ENCODE measurements at places on chromosomes 5 and 9.

- no peaks in the 10 kb centered on the region for H3K4me1 ChIP-seq
- H3K36me3 ChIP-seq = no peaks in the 10 kb centered on the region
- DNase-seq = no peak
- H3K27ac ChIP-seq = no peak overlapping the region
- no peak overlapping the region for H3K4me3 ChIP-seq
These were observed 39.8 kb upstream of the ACO1 start for GRCh38 chr9:32344551-32345182.

DNA sequence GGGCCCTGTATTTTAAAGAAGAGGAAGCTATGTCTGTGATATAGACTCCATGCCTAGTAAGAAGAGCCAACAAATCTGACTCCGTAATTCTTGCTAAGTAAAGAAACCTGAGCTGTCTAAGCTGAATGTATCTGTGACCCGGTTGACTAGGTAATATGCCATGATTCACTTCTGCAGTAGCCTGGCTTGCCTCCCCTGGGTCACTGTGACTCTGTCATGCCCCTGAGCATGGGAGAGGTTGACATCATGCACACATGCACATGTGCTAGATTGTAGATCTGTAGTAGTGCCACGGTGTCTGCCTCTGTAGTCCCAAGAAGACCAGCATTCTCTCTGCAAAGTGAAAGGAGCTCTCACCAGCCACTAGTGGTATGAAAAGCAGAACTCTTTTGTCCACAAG, 9.1 kb downstream of the SLC22A5 start:
- H3K36me3 ChIP-seq = no peaks in the 10 kb centered on the region
- no peaks in the 10 kb centered on the region for H3K27me3 ChIP-seq
- no peak for DNase-seq
- H3K27ac ChIP-seq = no peak overlapping the region

DNA sequence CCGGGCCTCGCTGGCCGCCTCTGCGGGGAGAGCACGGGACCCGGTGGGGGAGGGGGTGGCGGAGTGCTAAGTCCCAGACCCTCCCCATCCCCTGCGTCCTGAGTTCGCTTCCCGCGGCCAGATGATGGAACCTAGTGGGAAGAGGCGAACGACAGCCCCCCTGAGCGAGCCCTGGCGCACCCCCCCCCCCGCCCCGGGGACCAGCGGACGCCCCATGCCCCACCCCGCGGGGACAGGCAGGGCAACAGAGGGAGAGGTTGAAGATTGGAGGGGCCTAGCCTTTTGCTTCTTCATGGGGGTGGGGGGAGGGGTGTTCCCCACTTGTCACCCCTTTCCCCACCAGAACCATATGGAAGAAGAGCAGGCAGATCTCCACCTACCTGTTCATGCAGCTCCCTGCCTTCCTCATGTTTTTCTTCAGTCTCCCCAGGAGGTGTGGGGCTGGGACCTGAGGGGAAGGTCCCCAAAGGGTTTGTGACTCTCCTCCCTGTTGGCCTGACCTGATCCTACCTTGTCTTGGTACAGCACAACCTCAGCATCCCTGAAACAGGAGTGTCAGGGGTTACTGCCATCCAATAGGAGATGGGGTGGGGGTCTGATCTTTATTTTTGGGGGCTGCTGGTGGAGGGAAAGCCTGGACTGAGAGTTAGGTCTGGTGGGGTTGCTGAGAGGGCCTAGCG, 485 bp downstream of the FAM53C start:
- no peak for DNase-seq
- peaks cover 15% of the 10 kb centered on the region for H3K36me3 ChIP-seq
- H3K27me3 ChIP-seq = no peaks in the 10 kb centered on the region
- peak overlapping the region; percentile 85 for H3K27ac ChIP-seq

- no peaks in the 10 kb centered on the region for H3K4me1 ChIP-seq
- H3K36me3 ChIP-seq = no peaks in the 10 kb centered on the region
- H3K27ac ChIP-seq = no peak overlapping the region
- peaks cover under 1% of the 10 kb centered on the region for H3K27me3 ChIP-seq
- no peak overlapping the region for H3K4me3 ChIP-seq
- no peak for DNase-seq
These were observed 29.4 kb upstream of the KCNN2 start for GRCh38 chr5:114332493-114332892.

GRCh38 chr9:137945581-137945980, 68.0 kb downstream of the CACNA1B start:
- no peak overlapping the region for H3K4me3 ChIP-seq
- no peaks in the 10 kb centered on the region for H3K27me3 ChIP-seq
- H3K4me1 ChIP-seq = no peaks in the 10 kb centered on the region
- H3K36me3 ChIP-seq = no peaks in the 10 kb centered on the region
- H3K27ac ChIP-seq = no peak overlapping the region
- no peak for DNase-seq

DNA sequence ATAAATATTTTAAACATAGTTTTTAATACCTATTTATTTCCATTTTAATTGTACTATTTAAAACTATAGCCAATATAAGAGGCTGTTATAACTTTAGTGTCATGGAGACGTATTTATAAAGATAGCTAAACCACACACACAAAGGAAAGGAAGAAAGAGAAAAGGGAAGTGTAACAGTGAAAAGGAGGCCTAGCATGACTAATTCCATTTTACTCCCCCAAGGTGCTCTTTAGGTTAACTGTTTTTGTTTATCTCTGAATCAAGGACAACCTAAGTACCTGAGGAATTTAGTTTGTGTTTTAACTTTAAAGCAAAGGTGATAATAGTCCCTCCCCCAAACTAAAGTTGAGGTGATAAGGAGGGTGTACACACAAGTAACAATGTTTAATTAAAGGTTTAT, 1188.9 kb upstream of the C9orf72 start:
- H3K27ac ChIP-seq = no peak overlapping the region
- H3K27me3 ChIP-seq = no peaks in the 10 kb centered on the region
- H3K4me1 ChIP-seq = no peaks in the 10 kb centered on the region
- H3K36me3 ChIP-seq = no peaks in the 10 kb centered on the region
- H3K4me3 ChIP-seq = no peak overlapping the region

- DNase-seq = no peak
- no peak overlapping the region for H3K4me3 ChIP-seq
- H3K27ac ChIP-seq = no peak overlapping the region
- H3K27me3 ChIP-seq = peaks cover 14% of the 10 kb centered on the region
- H3K36me3 ChIP-seq = no peaks in the 10 kb centered on the region
- no peaks in the 10 kb centered on the region for H3K4me1 ChIP-seq
These were observed 13.9 kb upstream of the KIF12 start for GRCh38 chr9:114112778-114113584.

DNA sequence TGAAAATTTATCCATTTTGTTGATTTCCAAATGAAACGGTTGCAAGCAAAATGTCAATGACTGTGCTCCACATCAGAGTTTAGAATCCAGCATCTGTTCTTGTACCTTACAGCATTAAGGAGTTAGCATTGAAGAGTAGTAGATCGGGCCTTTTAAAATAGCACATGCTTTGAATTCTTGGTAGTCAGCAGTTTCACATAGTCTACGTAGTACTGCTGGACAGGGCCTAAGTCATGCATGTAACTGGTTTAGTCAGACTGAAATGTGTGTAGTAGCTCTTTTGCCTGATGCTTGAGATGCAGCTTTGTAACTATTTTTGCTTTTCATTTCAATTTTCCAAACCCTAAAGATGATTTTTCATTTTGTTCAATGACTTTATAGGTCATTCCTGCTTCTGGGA, 19.8 kb downstream of the LECT2 start:
- H3K36me3 ChIP-seq = no peaks in the 10 kb centered on the region
- H3K27ac ChIP-seq = no peak overlapping the region
- peaks cover 61% of the 10 kb centered on the region for H3K27me3 ChIP-seq
- no peak overlapping the region for H3K4me3 ChIP-seq
- H3K4me1 ChIP-seq = no peaks in the 10 kb centered on the region

GRCh38 chr5:104569621-104570020, 1007.0 kb upstream of the NUDT12 start:
- H3K4me1 ChIP-seq = no peaks in the 10 kb centered on the region
- no peak overlapping the region for H3K4me3 ChIP-seq
- no peak overlapping the region for H3K27ac ChIP-seq

DNA sequence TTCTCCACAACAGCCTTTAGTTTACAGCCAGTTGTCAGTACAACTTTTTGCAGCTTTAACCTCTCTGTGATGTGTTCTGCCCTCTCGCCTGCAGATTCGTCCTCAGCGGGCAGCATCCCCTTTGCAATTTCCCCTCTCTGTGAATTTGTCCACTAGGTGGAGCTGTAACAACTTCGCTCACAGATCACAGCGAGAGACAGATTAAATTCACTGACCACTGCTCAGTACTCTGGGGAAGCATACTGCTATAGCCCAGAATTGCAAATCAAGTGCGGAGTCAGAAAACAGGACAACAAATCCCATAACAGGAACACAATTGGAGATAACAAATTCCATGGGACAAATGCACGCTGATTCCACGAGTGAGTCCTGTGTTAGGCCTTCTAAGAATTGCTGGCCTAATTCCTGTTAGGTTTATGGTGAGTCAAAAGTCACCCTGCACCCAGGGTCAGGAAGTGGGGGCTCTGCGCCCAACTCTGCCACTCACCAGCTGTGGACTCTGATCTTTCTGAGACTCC, 2124.9 kb downstream of the MAT2B start:
- H3K4me1 ChIP-seq = no peaks in the 10 kb centered on the region
- DNase-seq = no peak
- H3K27ac ChIP-seq = no peak overlapping the region
- H3K4me3 ChIP-seq = no peak overlapping the region

GRCh38 chr9:116060631-116061030, 93.0 kb upstream of the PAPPA start:
- no peaks in the 10 kb centered on the region for H3K36me3 ChIP-seq
- H3K4me1 ChIP-seq = no peaks in the 10 kb centered on the region
- no peaks in the 10 kb centered on the region for H3K27me3 ChIP-seq
- H3K27ac ChIP-seq = no peak overlapping the region

DNA sequence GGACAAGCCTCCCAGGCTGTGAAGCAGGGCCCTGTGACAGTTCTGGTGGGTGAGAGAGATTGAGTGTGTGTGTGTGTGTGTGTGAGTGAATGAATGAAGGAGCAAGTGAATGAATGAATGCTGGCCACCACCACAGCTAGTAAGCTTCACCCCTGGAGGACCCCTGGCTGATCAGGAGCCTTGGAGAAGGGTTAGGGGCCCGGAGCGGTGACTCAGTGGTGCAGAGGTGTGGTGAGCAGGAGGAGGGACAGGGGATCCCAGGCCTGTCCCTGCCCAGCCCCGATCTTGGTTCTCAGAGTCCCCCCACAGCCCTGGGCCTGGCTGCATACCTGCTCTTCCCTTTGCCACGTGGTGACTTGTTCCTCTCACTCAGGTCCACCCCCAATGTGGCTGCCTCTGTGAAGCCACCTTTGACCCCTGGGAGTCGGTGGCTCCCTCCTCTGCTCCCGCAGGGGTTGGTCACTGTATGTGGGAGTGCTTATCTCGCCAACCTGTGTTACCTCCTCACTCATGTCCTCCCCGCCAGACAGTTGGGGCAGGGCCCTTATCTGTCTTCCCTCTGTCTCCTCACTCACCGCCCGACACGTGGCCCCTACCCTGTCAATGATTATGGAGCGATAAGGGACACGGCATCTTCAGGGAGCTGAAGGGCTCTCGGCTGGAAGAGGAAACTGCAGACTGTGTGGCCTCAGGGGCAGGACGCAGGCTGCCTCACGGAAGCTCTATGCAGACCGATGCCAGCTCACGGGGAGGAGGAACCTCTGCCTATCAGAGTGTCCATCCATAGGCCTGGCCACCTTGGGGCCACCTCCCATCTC, 99.9 kb upstream of the PITX1 start:
- peaks cover 11% of the 10 kb centered on the region for H3K4me1 ChIP-seq
- no peak overlapping the region for H3K4me3 ChIP-seq
- H3K27ac ChIP-seq = no peak overlapping the region
- H3K36me3 ChIP-seq = no peaks in the 10 kb centered on the region
- no peak for DNase-seq

GRCh38 chr9:137456864-137457405, 2.2 kb downstream of the NSMF start:
- H3K4me3 ChIP-seq = no peak overlapping the region
- peak overlapping the region; percentile 81 for H3K27ac ChIP-seq
- peaks cover 40% of the 10 kb centered on the region for H3K36me3 ChIP-seq
- no peaks in the 10 kb centered on the region for H3K27me3 ChIP-seq
- H3K4me1 ChIP-seq = peaks cover 27% of the 10 kb centered on the region
- no peak for DNase-seq

- H3K36me3 ChIP-seq = no peaks in the 10 kb centered on the region
- peaks cover 3% of the 10 kb centered on the region for H3K4me1 ChIP-seq
- no peak for DNase-seq
- no peak overlapping the region for H3K4me3 ChIP-seq
- H3K27ac ChIP-seq = no peak overlapping the region
These were observed 181.6 kb downstream of the CD180 start for GRCh38 chr5:67014957-67015400.

DNA sequence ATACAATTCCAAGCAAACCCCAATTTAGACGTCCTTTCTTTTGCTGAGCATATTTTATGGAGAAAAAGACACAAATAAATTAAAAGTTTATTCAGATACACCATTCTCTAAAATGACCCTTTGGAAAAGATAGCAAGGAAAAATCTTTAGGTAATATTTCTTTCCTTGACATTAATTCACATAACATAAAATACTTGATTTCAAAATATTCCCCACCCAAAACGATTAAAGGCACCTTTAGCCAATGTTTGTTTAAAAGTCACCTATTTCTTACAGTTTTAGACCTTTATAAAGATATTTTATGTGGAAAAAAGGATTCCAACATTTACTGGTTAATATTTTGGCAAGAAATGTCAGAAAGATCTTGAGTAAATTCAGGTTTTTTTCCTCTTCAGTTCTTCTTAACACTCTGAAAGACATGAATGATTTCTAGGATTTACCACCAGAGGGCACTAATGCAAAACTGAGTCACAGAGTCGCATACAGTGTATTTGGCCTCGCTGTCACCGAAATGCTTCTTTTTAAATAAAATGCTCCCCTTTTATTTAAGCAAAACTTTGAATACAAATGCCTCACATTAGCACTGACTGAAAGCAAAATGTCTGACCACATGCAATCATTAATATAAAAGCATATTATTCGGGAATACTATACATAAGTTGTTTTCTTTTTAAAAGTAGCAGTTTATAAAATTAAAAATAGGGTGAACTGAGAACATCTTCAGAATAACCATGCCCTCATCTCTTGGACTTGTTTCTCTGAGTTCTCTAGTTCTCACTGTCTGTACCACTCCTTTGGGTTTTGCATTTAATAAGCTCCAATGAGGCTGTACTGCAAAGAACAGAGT, 122.5 kb downstream of the SLC1A3 start:
- H3K27ac ChIP-seq = no peak overlapping the region
- no peaks in the 10 kb centered on the region for H3K4me1 ChIP-seq
- no peaks in the 10 kb centered on the region for H3K36me3 ChIP-seq
- H3K27me3 ChIP-seq = no peaks in the 10 kb centered on the region

DNA sequence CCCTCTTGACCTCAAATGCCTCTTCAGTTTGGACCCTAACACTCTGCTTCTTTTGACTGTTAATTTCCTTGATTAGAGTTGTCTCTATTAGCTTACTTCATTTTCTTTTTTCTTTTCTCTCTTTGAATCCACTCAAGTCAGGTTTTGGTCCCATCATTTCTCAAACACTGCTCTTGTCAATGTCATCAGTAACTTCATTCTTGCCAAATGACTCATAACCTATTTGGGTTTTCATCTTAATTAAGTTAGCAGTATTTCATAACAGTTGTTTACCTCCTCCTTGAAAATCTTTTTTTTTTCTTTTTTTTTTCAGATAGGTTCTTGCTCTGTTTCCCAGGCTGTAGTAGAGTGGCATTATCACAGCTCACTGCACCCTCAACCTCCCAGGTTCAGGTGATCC, 119.6 kb downstream of the PARP8 start:
- H3K27ac ChIP-seq = no peak overlapping the region
- no peaks in the 10 kb centered on the region for H3K4me1 ChIP-seq
- H3K4me3 ChIP-seq = no peak overlapping the region
- DNase-seq = no peak
